Prostate gland (tissue), 2 donors: ENCODE measurements at places on chromosomes 12 and 14. TPM values are rescaled to one million over a fixed set of nuclear protein-coding genes. Genes with fewer than 3 reads are reported as not detected.

Gene DNAH10
- total RNA-seq = 7.9 TPM

Gene ABCC9
- 10.5 TPM for total RNA-seq

Gene YEATS4
- total RNA-seq = 57.4 TPM

Gene DTX1
- 21.2 TPM for total RNA-seq

Gene NRXN3
- total RNA-seq = 8.2 TPM

Gene IFT81
- 16.1 TPM for total RNA-seq

DNA sequence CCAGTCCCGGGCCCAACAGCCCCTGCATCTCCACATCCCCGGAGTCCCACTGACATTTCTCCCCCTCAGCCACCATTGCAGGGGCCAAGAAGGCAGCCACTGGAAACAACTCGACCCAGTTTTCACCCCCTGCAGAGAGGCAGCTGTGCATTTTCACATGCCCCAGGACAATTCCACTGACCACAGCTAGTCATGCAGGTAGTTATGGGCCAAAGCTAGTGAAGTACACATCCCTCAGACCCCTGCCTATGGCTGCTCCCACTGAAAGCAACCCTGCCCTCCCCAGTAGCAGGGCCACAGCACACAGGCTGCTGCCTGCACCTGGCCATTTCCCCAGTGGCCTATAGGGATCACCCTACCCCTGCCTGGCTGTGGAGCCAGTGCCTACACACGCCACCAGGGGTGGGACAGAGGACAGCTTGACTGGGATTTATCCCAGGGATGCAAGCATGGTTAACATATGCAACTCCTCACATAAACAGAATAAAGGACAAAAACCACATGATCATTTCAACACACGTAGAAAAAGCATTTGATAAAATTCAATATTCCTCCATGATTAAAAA is 154.0 kb downstream of the NDUFA12 start:
- no peaks in the 10 kb centered on the region for H3K36me3 ChIP-seq
- H3K4me1 ChIP-seq = no peaks in the 10 kb centered on the region
- H3K27ac ChIP-seq = no peak overlapping the region
- no peaks in the 10 kb centered on the region for H3K27me3 ChIP-seq
- H3K4me3 ChIP-seq = no peak overlapping the region

DNA sequence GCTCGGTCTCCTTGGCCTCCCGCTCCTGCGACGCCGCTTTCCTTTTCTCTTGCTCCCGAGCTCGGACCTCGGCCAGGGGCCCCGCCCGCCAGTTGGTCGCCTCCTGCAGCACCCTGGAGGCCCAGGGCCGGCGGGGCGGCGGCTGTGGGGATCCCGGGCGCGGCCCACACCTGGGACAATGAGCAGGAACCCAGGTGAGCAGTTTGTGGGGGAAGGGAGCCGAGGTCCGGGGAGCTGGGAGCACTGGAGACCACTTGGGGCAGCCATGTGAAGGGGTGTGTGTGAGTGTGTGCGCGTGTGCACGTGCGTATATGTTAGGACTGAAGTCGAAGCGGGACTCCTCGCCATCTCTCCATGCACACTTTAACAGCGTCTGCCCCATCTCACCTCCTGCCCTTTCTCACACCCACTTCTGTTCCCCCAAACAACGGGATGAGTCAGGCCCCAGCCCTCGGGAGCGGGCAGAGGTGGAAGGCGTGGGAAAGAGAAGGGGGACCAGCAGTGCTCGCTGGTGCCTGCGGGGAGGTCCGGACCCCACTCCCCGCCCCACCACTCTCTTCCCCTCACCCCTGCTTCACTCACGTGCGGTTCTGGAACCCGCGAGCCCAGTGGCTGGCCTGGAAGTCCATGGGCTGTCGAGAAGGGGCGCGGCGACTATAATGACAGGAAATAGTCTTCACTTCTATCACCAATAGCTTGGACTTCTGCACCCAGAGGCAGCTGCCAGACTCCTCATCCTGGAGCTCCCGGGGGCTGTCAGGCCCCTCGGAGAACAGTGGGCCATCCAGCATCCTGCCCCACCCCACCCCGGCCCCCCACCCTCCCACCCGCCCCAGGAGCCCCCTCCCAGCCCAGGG is 450 bp downstream of the DDN start:
- H3K4me3 ChIP-seq = peak overlapping the region; percentile 25
- no peak for DNase-seq
- H3K36me3 ChIP-seq = no peaks in the 10 kb centered on the region
- H3K27ac ChIP-seq = no peak overlapping the region
- peaks cover 3% of the 10 kb centered on the region for H3K27me3 ChIP-seq
- H3K4me1 ChIP-seq = peaks cover 19% of the 10 kb centered on the region

GRCh38 chr14:63388766-63389431 is 70.2 kb upstream of the GPHB5 start:
- no peaks in the 10 kb centered on the region for H3K36me3 ChIP-seq
- no peak overlapping the region for H3K4me3 ChIP-seq
- peak; percentile 30 for DNase-seq
- no peaks in the 10 kb centered on the region for H3K4me1 ChIP-seq
- H3K27me3 ChIP-seq = no peaks in the 10 kb centered on the region

DNA sequence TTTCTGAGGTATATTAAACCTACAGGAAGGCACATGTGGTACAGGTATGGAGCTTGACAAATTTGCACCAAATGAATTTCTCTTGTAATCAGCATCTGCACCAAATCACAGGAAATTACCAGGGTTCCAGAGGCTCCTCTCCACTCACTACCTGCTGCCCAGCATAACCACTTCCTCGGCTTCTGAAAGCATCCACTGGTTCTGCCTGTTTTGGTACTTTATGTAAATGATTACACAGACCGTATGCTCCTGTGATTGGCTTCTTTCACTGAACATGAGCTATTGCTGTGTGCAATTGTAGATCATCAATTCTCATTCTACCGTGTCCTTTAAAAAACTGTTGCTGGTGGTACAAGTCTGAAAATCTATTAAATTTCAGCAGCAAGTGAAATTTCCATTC is 522.1 kb downstream of the TMEM132D start:
- H3K4me1 ChIP-seq = no peaks in the 10 kb centered on the region
- no peaks in the 10 kb centered on the region for H3K27me3 ChIP-seq
- no peak for DNase-seq
- no peaks in the 10 kb centered on the region for H3K36me3 ChIP-seq

DNA sequence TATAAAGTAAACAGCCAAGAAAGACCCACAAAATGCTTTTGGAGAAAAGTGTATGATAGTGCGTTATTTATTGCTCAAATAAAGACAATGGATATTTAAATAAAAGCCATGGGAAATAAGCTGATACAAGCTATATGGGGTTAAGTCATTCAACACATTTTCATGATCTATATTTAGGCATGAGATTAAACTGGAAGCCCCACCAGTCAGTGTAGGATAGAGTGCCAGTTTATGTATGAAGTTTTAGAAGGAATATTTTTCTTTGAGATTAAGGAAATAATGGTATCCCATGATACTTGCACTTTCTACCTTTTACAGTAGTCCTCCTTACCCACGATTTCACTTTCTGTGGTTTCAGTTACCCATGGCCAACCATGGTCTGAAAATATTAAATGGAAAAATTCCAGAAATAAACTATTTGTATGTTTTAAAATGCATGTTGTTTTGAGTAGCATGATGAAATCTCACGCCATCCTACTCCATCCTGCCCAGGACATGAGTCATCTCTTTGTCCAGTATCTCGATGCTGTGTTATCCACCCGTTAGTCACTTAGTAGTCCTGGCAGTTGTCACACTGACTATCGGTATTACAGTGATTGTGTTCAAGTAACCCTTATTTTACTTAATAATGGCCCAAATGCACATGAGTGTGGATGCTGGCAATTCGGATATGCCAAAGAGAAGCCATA is 22.3 kb downstream of the SYT1 start:
- H3K4me1 ChIP-seq = no peaks in the 10 kb centered on the region
- no peak overlapping the region for H3K27ac ChIP-seq
- no peak overlapping the region for H3K4me3 ChIP-seq
- no peaks in the 10 kb centered on the region for H3K36me3 ChIP-seq

GRCh38 chr14:101122237-101123141 is 219.0 kb upstream of the RTL1 start:
- H3K27me3 ChIP-seq = no peaks in the 10 kb centered on the region
- H3K4me3 ChIP-seq = no peak overlapping the region

DNA sequence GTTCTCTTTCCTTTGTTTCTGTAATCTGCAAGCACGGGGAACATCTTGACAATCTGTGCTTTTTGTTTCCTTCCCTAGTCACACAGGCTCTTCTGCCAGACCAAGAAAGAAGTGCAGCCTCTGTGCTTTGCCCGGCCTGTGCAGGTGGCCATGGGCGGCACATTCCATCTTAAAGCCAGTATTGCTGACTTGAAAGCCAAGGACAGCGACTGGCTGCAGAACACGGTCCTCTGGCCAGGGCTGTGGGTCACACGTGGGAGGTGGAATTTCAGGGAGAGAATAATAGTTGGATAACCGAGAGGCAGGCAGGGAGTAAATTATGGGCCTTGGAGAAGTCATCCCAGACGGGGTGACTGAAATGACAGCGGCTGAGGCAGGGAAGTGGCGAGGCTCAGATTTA is 24.8 kb downstream of the FNTB start:
- no peak overlapping the region for H3K4me3 ChIP-seq
- H3K4me1 ChIP-seq = no peaks in the 10 kb centered on the region
- no peak overlapping the region for H3K27ac ChIP-seq
- H3K36me3 ChIP-seq = no peaks in the 10 kb centered on the region

GRCh38 chr12:67645601-67646000 is 2.9 kb upstream of the DYRK2 start:
- no peak for DNase-seq
- H3K4me1 ChIP-seq = peaks cover under 1% of the 10 kb centered on the region
- no peak overlapping the region for H3K4me3 ChIP-seq
- no peaks in the 10 kb centered on the region for H3K36me3 ChIP-seq
- H3K27ac ChIP-seq = no peak overlapping the region

GRCh38 chr14:100874051-100874410 is 29.5 kb downstream of the RTL1 start:
- no peaks in the 10 kb centered on the region for H3K4me1 ChIP-seq
- H3K27ac ChIP-seq = no peak overlapping the region
- H3K36me3 ChIP-seq = no peaks in the 10 kb centered on the region
- H3K27me3 ChIP-seq = peaks cover 4% of the 10 kb centered on the region

DNA sequence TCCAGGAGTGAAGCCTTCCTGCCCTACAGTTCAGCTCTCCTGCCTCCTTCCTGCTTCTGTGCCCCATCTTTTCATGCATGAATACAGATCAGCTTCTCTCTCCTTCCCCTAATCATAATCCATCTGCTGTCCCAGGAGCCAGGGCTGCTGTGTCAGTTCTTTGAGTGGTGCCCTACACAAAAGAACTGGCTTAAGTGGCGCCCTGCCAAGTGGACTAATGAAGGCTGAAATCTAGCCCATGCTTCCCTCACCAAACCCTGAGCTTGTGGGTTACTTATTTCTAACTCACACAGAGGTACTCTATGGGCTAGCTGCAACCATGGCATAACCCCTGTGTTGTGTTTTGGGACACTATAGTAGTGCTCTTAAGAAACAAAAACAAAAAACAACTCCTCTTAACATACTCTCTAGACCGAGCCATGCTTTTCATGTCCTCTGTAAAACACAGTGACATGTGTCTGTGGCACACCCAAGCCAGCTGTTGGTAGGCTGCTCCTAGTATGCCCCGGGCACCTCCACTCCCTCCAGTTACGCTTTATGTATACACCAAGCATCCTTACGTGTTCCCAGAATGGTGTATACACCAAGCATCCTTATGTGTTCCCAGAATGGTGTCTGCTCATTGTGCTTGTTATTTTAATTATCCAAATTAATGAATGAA is 19.3 kb upstream of the ETV6 start:
- H3K4me1 ChIP-seq = no peaks in the 10 kb centered on the region
- H3K4me3 ChIP-seq = no peak overlapping the region
- no peak overlapping the region for H3K27ac ChIP-seq
- H3K27me3 ChIP-seq = no peaks in the 10 kb centered on the region
- no peaks in the 10 kb centered on the region for H3K36me3 ChIP-seq
- no peak for DNase-seq

DNA sequence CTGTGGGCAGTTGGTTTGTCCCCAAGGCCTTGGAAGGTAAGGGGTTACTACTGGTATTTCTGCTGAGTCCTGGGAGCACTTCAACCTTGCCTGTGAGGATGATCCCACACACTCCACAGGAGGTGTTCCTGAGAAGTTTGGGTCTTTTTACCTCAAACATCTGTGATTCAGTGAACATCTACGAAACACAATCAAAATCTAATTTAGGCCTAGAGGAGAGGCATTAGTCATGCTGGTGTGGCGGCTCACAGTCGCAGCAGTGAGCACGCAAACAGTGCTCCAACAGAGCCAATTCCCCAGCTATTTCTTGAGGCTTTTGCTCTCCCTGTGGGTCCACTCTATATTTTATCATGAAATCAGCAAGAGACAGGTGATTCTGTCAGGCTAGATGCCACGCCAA is 107.6 kb downstream of the APAF1 start:
- no peaks in the 10 kb centered on the region for H3K4me1 ChIP-seq
- no peak overlapping the region for H3K27ac ChIP-seq
- no peak for DNase-seq
- H3K4me3 ChIP-seq = no peak overlapping the region
- no peaks in the 10 kb centered on the region for H3K36me3 ChIP-seq

GRCh38 chr14:70754991-70755390 is 54.3 kb downstream of the MAP3K9 start:
- H3K36me3 ChIP-seq = no peaks in the 10 kb centered on the region
- no peak overlapping the region for H3K27ac ChIP-seq
- H3K27me3 ChIP-seq = no peaks in the 10 kb centered on the region
- H3K4me3 ChIP-seq = no peak overlapping the region

- no peaks in the 10 kb centered on the region for H3K4me1 ChIP-seq
- H3K27me3 ChIP-seq = no peaks in the 10 kb centered on the region
- no peak overlapping the region for H3K4me3 ChIP-seq
- no peaks in the 10 kb centered on the region for H3K36me3 ChIP-seq
These were observed 56.0 kb downstream of the SYNE2 start for GRCh38 chr14:63908667-63909264.

DNA sequence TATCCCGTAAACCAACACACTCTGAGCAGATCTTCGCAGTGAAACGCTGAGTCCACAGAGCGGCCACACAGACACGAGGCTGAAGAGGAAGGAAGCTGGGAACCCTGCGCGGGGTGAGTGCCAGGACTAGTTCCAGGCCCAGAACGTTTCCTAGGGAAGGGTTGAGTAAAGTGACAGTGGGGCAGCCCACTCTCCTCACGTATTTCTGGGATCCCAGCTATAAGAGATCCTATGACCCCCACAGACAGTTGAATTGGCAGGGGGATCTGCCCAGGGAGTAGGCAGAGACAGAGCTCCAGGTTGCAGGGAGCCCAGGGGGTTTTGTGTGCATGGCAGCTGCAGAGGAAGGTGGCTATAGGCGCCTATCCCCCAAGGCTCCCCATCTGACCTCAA is 51.1 kb downstream of the GTF2A1 start:
- peak; percentile 31 for DNase-seq
- no peaks in the 10 kb centered on the region for H3K27me3 ChIP-seq
- H3K27ac ChIP-seq = peak overlapping the region; percentile 92
- H3K36me3 ChIP-seq = no peaks in the 10 kb centered on the region
- H3K4me1 ChIP-seq = no peaks in the 10 kb centered on the region
